Panc1 (cell line): ENCODE measurements at places on chromosomes 12 and 14. TPM values are rescaled to one million over a fixed set of nuclear protein-coding genes. Genes with fewer than 3 reads are reported as not detected.

- H3K36me3 ChIP-seq: no peaks in the 10 kb centered on the region
- no peaks in the 10 kb centered on the region for H3K27me3 ChIP-seq
- DNase-seq: no peak
- no peak overlapping the region for H3K4me3 ChIP-seq
- no peak overlapping the region for H3K27ac ChIP-seq
- H3K4me1 ChIP-seq: peaks cover 3% of the 10 kb centered on the region; the same call in 1 of the 2 replicates
These were observed 14.2 kb downstream of the ELK3 start for GRCh38 chr12:96208346-96208745.

DNA sequence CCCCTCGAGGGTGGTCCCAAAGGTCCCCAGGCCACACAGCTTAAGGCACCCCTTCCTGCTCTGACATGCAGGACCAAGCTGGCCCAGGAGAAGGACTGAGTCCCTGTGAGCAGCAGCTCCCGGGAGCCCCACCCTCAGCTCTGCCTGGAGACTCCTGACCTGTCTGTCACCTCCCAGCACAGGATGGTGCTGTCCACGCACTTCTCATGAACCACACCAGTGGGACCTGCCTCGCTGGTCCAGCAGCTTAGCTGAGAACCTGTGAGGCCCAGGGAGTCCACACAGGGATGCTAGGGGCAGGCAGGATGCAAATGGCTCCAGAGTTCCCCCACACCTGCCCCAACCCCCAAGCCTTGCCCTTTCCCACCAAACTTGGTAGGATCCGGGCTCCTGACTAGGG, 27.7 kb downstream of the CCDC85C start:
- peaks cover 80% of the 10 kb centered on the region for H3K4me1 ChIP-seq
- no peak overlapping the region for H3K4me3 ChIP-seq
- DNase-seq: no peak
- H3K36me3 ChIP-seq: no peaks in the 10 kb centered on the region

DNA sequence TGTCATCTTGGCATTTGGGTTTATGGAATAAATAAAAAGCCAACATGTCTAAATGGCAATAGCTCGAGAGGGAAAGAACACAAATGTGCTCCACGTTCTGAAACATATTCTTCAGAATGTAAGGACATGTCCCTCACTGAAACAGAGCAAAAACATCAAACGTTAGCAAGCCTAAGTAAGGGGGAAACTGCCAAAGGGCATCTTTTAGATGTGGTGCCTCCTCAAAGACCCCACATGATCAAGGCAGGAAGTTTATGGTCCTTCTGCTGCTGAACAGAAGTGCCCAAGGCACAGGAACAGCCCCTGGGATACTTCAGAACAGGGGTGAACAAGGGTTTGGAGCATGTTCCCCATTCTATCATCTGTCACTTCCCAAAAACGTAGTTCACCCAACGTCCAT, 227.0 kb downstream of the ANO2 start:
- H3K4me3 ChIP-seq: no peak overlapping the region
- no peaks in the 10 kb centered on the region for H3K4me1 ChIP-seq
- H3K27ac ChIP-seq: no peak overlapping the region
- no peaks in the 10 kb centered on the region for H3K36me3 ChIP-seq
- DNase-seq: no peak
- H3K27me3 ChIP-seq: no peaks in the 10 kb centered on the region; the same call in none of the 2 replicates

GRCh38 chr12:68349220-68349621, 17.1 kb upstream of the MDM1 start:
- H3K27me3 ChIP-seq: no peaks in the 10 kb centered on the region

- no peaks in the 10 kb centered on the region for H3K4me1 ChIP-seq
- no peak for DNase-seq
- H3K27me3 ChIP-seq: no peaks in the 10 kb centered on the region; the same call in 1 of the 2 replicates
- H3K36me3 ChIP-seq: no peaks in the 10 kb centered on the region
These were observed 721 bp upstream of the CTSG start for GRCh38 chr14:24576771-24577170.

DNA sequence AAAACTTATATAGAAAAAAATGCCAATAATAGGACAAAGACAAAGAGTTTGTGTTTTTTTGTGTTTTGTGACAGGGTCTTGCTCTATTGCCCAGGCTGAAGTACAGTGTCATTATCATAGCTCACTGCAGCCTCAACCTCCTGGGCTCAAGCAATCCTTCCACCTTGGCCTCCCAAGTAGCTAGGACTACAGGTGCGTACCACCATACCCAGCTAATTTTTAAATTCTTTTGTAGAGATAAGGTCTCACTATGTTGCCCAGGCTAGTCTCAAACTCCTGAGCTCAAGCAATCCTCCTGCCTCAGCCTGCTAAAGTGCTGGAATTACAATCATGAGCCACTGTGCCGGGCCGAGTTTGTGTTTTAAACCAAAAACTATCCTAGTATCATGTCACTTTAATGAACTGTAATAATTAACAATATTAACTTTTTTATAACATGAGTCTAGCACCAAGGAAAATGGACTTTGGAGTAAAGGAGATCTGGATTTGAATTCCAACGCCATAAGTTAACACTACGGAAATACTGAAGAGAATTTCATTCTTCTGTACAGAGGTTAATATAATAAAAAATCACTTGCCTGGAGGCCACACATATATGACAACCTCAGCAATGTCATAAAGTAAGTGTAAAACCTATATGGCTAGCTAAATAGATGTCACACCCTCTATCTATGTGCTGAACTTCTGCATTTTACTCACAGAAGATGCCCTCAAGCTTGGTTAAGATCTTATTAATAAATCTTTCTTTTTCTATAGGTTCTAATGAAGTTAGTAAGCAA, 53.2 kb downstream of the EPS8 start:
- no peaks in the 10 kb centered on the region for H3K4me1 ChIP-seq
- H3K27ac ChIP-seq: no peak overlapping the region
- DNase-seq: no peak
- no peak overlapping the region for H3K4me3 ChIP-seq
- H3K27me3 ChIP-seq: no peaks in the 10 kb centered on the region

DNA sequence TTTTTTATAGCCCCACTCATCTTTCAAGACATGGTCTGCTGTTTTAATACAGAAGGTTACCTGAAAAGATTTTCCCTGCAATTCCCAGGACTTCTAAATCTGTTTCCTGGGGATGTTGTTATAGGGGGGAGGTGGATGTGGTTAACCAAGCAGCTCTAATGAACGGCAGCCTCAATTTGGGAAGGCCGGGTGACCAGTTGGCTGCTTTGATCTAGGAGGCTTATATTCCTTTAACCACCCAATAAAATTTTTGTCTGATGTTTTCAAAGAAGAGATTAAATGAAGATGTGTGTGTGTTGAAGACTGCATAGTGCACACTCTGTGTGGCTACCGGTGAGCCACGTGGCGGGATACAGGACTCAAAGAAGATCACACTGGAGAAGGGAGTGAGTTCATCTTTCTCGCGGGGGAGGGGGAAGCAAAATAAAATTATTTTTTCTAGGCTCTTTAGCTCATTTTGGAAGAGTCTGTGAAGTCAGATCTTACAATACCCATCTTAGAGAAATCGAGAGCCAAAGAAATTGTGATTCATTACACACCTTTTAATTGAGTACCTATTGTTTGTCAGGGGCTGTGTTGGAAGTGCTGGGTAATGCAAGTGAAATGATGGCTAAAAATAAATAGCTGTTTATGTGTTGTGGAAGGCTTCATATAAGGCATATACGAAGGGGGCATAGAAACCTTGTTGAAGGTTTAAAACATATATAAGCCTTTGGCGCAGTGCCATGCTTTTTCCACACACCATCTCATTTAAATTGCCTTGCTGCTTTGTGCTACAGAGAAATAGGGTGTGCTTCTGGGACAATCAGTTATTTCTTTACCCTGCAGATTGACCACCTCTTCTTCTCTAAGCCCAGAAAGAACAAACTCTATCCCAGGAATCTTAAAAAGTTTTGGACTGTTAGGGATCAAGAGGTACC, 18.5 kb downstream of the ELK3 start:
- no peak overlapping the region for H3K4me3 ChIP-seq
- peaks cover 6% of the 10 kb centered on the region; the same call in 1 of the 2 replicates for H3K4me1 ChIP-seq
- H3K27me3 ChIP-seq: no peaks in the 10 kb centered on the region
- DNase-seq: no peak
- H3K27ac ChIP-seq: no peak overlapping the region

GRCh38 chr12:90959538-90960139, 4.7 kb upstream of the CCER1 start:
- no peak for DNase-seq
- H3K27me3 ChIP-seq: no peaks in the 10 kb centered on the region
- H3K36me3 ChIP-seq: no peaks in the 10 kb centered on the region
- no peaks in the 10 kb centered on the region for H3K4me1 ChIP-seq

CACNA1C gene
- total RNA-seq: 0.03 TPM

CDK17 gene
- 23.2 TPM for total RNA-seq

RPL10L gene
- not detected for total RNA-seq

PDZRN4 gene
- not detected for total RNA-seq
